ENCODE measurements at places on chromosomes 2 and 18.

DNA sequence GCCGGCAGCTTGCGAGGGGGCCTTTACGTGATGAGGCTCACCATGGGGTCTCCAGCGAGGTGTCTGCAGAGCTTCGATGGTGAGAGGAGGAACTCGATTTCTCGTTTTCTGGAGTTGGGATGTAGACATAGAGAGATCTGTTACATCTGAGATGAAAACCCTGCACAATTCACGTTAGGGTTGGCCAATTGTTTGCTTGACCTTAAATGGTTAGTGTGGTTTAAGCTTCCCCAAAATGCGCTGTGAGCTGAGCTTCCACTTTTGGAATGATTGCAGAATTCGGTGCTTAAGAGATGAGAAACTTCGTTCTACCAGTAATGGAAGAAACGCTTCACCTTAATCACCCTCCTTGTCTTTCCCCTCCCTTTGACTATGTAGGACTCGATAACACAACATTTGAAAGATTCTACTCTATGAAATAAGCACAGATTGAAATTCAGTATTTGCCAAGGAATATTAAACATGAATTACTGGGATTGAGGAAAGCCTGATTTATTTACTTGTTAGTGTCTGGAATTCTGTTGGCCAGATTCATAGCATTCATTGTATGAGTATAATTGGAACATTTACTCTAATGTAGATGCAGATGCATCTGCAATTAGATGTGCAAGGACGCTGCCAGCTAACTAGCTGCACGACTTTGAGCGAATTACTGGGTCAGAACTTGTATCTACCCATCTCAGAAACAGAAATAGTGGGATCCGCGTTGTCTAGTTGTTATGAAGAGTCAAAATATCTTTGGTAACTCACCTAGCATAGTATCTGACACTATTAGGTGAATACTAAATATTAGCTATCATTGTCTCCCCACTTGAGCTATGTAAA is 1.6 kb upstream of the KLF7 start:
- no peak for DNase-seq

GRCh38 chr2:74530239-74531187 is 780 bp downstream of the HTRA2 start:
- peak; percentile 50 for DNase-seq

- no peak for DNase-seq
These were observed 22.5 kb downstream of the INPP4A start for GRCh38 chr2:98467082-98467536.

DNA sequence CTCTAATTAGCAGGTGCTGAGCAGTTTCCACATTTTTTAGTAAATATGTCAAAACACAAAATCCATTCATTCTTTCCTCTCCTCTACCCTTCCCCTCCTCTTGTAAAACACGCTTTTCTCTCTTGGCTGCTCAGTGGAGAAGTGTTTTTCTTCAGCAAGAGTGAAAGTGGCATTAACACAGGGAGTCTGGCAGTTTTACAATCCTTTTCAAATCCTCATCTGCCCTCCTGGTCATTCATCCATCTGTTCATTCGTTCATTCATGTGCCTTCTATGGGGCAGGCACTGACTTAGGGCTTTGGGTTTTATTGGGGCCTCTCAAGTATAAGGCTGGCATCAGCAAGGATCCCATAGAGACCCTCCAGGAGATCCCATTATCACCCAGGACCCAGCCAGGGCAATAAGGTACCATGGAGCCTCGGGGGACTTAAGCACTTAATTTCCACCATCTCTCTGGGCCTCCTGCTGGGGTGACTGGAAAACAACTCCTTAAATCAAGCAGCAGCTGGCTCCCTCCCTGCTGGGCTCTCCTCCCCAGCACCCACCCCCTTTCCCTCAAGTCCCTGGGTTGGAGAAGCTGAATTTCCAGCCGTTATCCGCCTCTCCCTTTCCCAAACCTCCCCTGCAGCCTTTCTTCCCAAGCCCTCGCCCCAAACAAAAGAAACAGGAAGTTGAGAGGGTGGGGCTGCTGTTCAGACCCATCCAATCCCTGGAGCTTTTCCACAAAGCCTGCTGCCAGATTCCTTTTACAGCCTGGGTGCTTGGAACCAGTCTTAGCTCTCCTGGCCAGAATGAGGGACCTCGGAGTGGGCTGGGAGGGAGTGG is 32.6 kb downstream of the MARCHF4 start:
- no peak for DNase-seq

- no peak for DNase-seq
These were observed 69.2 kb downstream of the MYCN start for GRCh38 chr2:16009560-16009959.

DNA sequence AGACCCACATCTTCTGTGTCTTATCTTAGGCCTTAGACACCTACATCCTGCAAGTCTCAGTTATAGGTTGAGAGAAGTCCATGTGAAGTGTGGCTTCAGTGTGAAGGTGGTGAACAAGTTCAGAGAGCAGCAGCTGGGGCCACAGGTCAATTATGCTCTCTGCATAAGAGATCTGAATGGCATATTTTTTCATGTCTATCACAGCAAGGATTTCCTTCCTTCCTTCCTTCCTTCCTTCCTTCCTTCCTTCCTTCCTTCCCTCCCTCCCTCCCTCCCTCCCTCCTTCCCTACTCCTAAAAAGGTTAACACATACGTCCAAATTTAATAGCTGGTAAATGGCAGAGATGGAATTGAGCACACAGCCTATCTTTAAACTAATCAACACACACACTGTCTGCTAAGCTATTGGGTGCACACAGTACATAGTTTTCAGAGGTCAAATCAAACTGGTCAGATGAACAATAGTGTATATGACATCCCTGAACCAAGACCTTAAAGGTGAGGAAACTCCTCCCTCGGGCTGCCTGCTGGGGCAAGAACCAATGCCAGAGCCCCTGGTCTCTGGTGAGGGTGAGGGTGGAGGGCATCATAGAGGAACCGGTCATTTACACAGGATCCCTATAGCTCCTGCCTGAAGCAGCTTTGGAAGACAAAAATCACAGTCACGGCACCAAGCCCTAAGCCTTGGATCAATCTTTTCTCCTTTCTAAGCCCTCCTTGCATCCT is 240.9 kb downstream of the ICOS start:
- no peak for DNase-seq

Data from NCI-H526 (cell line).